PC-3 (cell line): ENCODE measurements at places on chromosomes 7 and 10. TPM values are rescaled to one million over a fixed set of nuclear protein-coding genes. Genes with fewer than 3 reads are reported as not detected.

MSANTD7 gene
- 8.2 and 10.7 TPM in 2 replicates for total RNA-seq

ZCWPW1 gene
- total RNA-seq, result 1.4 and 2.2 TPM in 2 replicates

FRA10AC1 gene
- total RNA-seq, result 3.8 and 5.5 TPM in 2 replicates

ARHGEF35 gene
- 10.8 TPM in 2 replicates for total RNA-seq

GJD4 gene
- total RNA-seq, result 0.33 and 0.58 TPM in 2 replicates

BTBD16 gene
- not detected in 2 replicates for total RNA-seq

EBF3 gene
- not detected in 2 replicates for total RNA-seq

TBX20 gene
- total RNA-seq, result 0.47 and 1.1 TPM in 2 replicates

ZNF3 gene
- 16.5 and 18.0 TPM in 2 replicates for total RNA-seq

VWDE gene
- total RNA-seq, result 5.5 and 7.7 TPM in 2 replicates

DENND10 gene
- 28.2 and 28.9 TPM in 2 replicates for total RNA-seq

DNAH11 gene
- 1.6 and 5.2 TPM in 2 replicates for total RNA-seq

FAM20C gene
- total RNA-seq, result 87.9 and 119 TPM in 2 replicates

SPDYE9 gene
- total RNA-seq, result not detected in 2 replicates

ICA1 gene
- total RNA-seq, result 1.1 and 3.2 TPM in 2 replicates

PRSS37 gene
- not detected in 2 replicates for total RNA-seq

GBX1 gene
- total RNA-seq, result not detected in 2 replicates

EBLN1 gene
- total RNA-seq, result not detected in 2 replicates

MYO3A gene
- total RNA-seq, result not detected in 2 replicates

NSUN6 gene
- 6.0 and 6.5 TPM in 2 replicates for total RNA-seq

FKBP6 gene
- not detected in 2 replicates for total RNA-seq

CFAP58 gene
- 0.26 TPM in 1 of 2 replicates, not detected in the other for total RNA-seq

NUDT13 gene
- total RNA-seq, result 1.1 and 1.8 TPM in 2 replicates

NODAL gene
- total RNA-seq, result not detected in 2 replicates

GSTK1 gene
- total RNA-seq, result 111 and 117 TPM in 2 replicates

SRRM3 gene
- total RNA-seq, result 0.66 and 3.2 TPM in 2 replicates

TYW1B gene
- 3.7 and 3.9 TPM in 2 replicates for total RNA-seq

SEMA3C gene
- total RNA-seq, result 27.4 and 28.0 TPM in 2 replicates

CYP3A7 gene
- not detected in 2 replicates for total RNA-seq

RBM48 gene
- 5.7 and 8.2 TPM in 2 replicates for total RNA-seq

MGAM2 gene
- total RNA-seq, result not detected in 2 replicates

GPR15LG gene
- total RNA-seq, result not detected in 2 replicates

NKX1-2 gene
- total RNA-seq, result 0.36 and 0.86 TPM in 2 replicates

TEX36 gene
- not detected in 2 replicates for total RNA-seq

POLR2J3 gene
- total RNA-seq, result 14.5 and 35.2 TPM in 2 replicates

FANK1 gene
- total RNA-seq, result 0.95 and 2.4 TPM in 2 replicates

TET1 gene
- total RNA-seq, result 2.3 and 3.0 TPM in 2 replicates

OR6B1 gene
- not detected in 2 replicates for total RNA-seq

ZNF735 gene
- total RNA-seq, result not detected in 2 replicates

ENKUR gene
- not detected in 2 replicates for total RNA-seq

FRMPD2 gene
- total RNA-seq, result 0.11 and 0.35 TPM in 2 replicates

ACTL6B gene
- total RNA-seq, result not detected in 2 replicates

CNTNAP2 gene
- total RNA-seq, result 1.5 and 1.8 TPM in 2 replicates

FAM25C gene
- not detected in 2 replicates for total RNA-seq

NRCAM gene
- total RNA-seq, result not detected in 2 replicates

INSYN2A gene
- not detected in 2 replicates for total RNA-seq
